ENCODE measurements at places on chromosomes 4 and X.

GRCh38 chr4:62260254-62260653, 1060.1 kb downstream of the ADGRL3 start:
- DNase-seq = peak; percentile 37

- DNase-seq = no peak
Measured at GRCh38 chr4:8278421-8279287, 9.1 kb downstream of the HTRA3 start.

DNA sequence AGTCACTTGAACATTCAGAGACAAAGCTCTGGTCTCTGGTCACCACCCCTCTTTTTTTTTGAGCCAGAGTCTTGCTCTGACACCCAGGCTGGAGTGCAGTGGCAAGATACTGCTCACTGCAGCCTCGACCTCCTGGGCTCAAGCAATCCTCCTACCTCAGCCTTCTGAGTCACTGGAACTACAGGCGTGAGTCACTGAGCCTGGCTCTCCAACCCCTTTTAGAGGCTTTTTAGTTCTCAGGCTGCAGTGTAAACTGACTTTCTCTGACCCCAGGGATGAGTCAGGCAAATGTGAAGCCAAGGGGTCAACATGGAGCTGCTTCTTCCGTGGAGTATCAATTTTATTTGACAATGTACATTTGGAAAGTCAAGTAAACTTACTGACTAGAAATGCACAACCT, 229.2 kb downstream of the PTTG2 start:
- DNase-seq = no peak

DNA sequence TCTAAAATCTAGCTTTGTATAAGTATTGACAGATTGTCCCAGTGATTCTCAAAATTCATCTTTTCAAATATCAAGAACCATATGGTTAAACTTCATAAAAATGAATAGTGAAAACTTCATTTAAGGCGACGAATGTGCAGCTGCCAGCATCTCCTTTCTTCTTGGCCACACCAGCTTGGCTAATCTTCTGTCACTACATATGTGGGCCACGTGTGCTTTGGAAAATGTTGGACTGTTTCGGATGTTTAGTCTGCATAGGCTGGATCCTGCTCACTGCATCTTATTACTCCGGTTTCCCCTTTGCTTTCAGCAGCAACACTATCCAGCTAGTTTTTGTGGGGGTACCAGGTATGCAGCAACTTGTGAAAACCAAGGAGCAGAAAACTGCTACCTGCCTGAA, 221.9 kb downstream of the BMPR1B start:
- DNase-seq = no peak

GRCh38 chr4:14177987-14178386, 550.5 kb upstream of the BOD1L1 start:
- DNase-seq = no peak

DNA sequence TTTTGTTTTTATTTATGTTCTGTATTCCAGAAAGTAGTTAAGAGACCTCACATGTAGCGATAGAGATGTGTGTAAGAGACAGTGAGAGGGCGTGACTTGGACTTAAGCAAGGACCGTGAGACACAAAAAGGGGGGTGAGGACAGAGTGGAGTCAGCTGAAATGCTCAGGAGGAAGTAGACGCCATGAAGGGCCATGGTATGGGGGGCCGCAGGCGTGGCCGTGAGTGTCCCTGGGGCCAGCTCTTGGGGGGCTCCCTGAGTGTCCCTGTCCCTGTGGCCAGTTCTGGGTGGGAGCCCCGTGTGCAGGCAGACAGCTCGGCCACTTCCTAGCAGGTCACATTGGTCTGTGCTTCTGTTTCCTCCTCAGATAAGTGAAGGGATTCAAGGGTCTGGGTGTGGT, 23.0 kb upstream of the MSANTD1 start:
- DNase-seq = no peak

DNA sequence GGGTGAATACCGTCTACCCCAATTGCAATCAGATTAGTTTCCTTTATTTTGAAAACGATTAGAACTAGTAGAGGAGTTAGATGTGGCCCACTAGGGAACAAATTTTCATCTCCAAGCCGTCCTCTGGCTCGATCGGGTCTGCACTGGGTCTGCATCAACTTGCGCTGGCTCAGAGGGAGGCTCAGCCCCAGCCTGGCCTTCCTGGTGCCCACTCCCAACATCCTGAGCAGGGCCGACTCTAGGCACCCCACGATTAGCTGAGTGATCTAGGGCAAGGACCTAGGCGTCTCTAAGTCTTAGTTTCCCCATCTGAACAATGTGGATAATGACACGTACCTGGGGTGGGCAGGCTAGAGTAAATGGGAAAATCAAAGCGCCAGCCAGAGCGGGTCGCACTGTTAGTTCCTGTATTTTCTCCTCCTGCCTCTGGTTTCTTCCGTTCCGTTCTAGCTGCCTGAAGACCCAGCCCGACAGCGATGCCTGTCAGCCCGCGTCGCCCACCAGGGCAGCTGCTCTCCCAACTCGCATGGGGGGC, 7.7 kb upstream of the HAND2 start:
- no peak for DNase-seq

DNA sequence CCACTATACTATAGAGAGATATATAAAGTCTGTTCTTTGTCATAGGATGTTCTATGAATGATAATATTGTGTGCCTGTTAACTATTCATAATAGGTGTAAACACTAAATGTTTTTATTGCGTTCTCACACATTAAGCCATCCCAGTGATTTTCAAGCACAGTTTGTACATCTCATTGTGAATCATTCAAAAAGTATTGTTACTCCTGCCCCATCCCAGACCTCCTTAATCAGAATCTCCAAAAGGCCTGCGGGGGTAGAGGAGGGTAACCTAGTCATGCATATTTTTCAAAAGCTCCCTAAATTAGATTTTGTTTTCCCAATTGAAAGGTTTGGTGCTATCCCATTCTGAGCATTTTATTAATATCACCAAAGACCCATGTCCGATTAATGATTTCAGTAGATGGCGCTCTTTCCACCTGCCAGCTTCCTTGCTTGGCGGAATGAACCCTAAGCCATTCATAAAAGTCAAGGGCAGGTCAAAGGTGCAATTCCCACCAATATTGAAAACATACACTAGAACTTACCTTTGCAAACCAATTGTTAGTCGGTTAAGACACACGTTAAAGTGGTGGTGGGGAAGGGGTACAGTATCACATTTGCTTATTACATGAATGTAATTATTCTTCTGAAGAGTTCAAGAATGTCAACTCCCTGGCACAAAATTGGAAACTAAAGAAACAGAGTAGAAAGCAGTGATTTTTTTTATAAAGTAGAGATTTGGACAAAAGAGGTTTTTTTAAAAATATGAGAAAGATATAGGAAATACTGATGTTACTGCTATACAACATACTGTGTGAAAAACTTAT, 5.8 kb upstream of the TET2 start:
- peak; percentile 73 for DNase-seq

DNA sequence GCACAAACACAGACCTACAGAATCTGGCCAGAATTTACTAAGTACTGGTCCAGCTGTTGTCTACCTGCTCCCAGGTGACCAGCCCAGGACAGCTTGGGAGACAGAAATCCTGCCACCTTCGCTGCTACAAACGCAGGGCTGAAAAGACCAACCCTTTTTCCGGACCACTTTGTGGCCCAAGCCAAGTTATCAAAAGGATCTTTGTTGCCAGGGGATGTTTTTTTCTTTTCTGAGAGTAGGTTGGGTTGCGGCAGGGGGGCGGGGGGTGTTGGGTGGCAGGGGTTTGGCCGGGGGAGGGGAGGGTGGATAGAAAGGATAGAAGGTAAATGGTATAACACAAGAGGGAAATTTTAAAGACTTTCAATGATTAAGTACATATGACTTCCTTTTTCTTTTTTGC, 63.4 kb downstream of the STOX2 start:
- no peak for DNase-seq

DNA sequence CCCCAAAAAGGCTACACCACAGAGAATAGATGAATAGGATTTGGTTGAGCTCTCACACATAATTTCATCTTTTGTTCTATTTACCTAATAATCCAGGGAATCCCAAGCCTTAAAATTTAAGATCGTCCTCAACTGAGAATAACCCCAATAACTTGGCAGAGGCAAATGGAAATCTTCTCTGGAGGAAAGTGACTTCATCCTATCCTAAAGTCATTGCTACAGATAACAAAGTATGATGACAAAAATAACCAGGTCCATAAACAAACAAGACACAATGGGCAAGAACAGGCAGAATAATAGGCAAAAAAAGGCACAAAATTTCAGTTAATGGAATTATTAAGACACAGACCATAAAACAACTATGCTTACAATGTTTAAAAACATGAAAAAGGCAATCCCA, 177.3 kb upstream of the STK26 start:
- no peak for DNase-seq

- no peak for DNase-seq
Measured at GRCh38 chr4:83240379-83240875, 44.2 kb downstream of the COQ2 start.

GRCh38 chrX:94492541-94492940, 818.5 kb downstream of the FAM133A start:
- DNase-seq = no peak

DNA sequence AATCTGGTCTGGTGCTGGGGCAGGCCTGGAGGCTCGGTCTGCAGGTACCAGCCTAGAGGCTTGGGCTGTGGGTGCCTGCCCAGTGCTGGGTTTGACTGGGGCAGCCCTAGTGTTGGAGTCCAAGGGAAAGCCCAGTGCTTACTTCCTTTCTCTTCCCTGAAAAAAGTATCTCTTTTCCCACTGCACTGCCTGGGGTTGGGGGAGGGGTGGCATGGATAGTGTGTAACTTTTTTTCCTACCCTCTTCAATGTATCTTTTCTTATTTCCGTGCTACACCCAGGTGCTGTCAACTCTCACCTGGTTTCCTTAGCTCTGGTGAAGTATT, 21.6 kb downstream of the KANTR start:
- DNase-seq = no peak
